Adrenal gland (tissue), 19 donors: ENCODE measurements at places on chromosomes 5 and 9. TPM values are rescaled to one million over a fixed set of nuclear protein-coding genes. Genes with fewer than 3 reads are reported as not detected.

Gene F2RL2
- polyA plus RNA-seq = 0.27 TPM

Gene SHISAL2B
- polyA plus RNA-seq = 0.10 TPM

Gene BTNL8
- 0.15 TPM for polyA plus RNA-seq

Gene PCDHGA3
- 0.27 TPM for polyA plus RNA-seq

Gene ECPAS
- polyA plus RNA-seq = 88.2 TPM

Gene ADGRD2
- 0.16 TPM for polyA plus RNA-seq

Gene TPPP
- 0.94 TPM for polyA plus RNA-seq

Gene NR2F1
- 64.4 TPM for polyA plus RNA-seq

Gene TEK
- polyA plus RNA-seq = 2.7 TPM

Gene TMEM171
- polyA plus RNA-seq = 0.16 TPM

GRCh38 chr9:99173570-99174504, 47.9 kb downstream of the ALG2 start:
- DNase-seq = no peak

DNA sequence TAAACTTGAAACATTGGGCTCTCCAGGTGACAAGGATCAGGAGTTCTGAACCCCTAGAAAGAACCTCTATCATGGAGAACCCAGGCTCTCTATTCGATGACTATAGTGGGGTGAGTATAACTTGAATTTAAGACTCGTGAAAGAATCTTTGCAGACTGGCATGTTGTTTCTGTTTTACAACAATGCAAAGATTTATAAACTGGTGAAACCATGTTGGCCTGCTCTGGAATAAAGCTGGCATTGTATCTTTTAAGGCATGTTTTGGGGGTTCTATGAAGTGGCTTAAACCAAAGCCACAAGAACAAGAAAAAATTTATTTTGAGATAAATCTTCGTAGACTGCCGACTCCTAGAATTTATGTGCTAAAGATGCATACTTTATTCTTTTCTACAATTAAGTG, 9.8 kb upstream of the GDNF start:
- no peak for DNase-seq

- no peak for DNase-seq
Measured at GRCh38 chr5:110638970-110639902, 87.2 kb downstream of the TMEM232 start.

- peak; percentile 93 for DNase-seq
Measured at GRCh38 chr9:19154135-19154612, 26.9 kb upstream of the PLIN2 start.

DNA sequence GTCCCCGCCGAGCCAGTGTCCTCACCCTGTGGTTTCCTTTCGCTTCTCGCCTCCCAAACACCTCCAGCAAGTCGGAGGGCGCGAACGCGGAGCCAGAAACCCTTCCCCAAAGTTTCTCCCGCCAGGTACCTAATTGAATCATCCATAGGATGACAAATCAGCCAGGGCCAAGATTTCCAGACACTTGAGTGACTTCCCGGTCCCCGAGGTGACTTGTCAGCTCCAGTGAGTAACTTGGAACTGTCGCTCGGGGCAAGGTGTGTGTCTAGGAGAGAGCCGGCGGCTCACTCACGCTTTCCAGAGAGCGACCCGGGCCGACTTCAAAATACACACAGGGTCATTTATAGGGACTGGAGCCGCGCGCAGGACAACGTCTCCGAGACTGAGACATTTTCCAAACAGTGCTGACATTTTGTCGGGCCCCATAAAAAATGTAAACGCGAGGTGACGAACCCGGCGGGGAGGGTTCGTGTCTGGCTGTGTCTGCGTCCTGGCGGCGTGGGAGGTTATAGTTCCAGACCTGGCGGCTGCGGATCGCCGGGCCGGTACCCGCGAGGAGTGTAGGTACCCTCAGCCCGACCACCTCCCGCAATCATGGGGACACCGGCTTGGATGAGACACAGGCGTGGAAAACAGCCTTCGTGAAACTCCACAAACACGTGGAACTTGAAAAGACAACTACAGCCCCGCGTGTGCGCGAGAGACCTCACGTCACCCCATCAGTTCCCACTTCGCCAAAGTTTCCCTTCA, 1.4 kb downstream of the GLIS3 start:
- DNase-seq = no peak

- DNase-seq = no peak
Measured at GRCh38 chr5:97422678-97423077, 239.6 kb upstream of the RIOK2 start.

GRCh38 chr5:76625087-76625815, 2.0 kb upstream of the F2RL2 start:
- no peak for DNase-seq

GRCh38 chr9:82382887-82383616, 394.5 kb downstream of the SPATA31D1 start:
- DNase-seq = no peak

DNA sequence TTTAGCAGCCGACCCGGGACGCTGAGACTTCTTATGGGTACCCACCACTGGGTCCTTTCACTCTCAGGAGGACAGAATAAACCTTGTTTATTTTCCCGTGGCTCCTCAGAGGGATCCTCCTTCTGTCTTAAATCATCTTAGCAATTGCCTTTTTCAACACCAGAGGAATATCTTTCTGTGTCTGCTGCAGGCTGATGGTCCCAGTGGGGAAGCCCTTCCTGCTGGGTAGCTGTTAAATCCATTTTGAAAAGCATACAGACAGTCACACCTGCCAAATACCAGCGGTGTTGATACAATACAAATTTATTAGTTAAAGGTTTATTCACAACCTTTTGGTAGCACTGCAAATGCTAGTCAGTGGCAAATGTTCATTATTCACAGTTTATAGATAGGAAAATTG, 222.9 kb downstream of the AOPEP start:
- DNase-seq = no peak

DNA sequence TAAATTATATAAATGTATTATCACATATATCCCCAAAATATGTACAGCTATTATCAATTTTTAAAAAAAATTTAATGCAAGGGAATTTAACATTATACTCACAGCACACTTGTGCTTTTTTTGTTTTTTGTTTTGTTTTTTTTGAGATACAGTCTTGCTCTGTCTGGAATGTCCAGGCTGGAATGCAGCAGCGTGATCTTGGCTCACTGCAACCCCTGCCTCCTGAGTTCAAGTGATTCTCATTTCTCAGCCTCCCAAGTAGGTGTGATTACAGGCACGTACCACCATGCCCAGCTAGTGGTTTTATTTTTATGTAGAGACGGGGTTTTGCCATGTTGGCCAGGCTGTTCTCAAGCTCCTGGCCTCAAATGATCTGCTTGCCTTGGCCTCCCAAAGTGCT, 58.3 kb downstream of the GLIS3 start:
- no peak for DNase-seq

DNA sequence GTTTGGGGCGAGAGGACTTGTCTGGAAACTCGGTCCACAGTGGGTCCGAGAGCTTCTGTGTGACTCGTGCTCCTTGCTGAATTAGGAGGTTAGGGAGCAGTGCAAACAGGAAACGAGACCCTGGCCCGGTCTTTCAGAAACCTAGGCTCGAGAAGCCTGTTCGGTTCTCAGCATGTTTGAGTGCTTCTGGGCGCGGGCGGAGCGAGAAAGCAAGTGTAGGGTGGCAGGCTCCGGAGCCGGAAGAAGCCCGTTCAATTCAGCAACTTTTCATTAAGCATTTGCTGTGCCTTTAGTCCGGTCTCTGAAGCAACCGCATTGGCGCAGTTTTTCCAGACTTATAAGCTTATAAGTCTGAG, 547 bp downstream of the CLTA start:
- peak; percentile 43 for DNase-seq
